ENCODE measurements at places on chromosomes 2 and 18.

GRCh38 chr18:74654638-74655037, 57.0 kb downstream of the ZNF407 start:
- DNase-seq = no peak

GRCh38 chr18:32091325-32091723, 350 bp upstream of the RNF138 start:
- no peak for DNase-seq

DNA sequence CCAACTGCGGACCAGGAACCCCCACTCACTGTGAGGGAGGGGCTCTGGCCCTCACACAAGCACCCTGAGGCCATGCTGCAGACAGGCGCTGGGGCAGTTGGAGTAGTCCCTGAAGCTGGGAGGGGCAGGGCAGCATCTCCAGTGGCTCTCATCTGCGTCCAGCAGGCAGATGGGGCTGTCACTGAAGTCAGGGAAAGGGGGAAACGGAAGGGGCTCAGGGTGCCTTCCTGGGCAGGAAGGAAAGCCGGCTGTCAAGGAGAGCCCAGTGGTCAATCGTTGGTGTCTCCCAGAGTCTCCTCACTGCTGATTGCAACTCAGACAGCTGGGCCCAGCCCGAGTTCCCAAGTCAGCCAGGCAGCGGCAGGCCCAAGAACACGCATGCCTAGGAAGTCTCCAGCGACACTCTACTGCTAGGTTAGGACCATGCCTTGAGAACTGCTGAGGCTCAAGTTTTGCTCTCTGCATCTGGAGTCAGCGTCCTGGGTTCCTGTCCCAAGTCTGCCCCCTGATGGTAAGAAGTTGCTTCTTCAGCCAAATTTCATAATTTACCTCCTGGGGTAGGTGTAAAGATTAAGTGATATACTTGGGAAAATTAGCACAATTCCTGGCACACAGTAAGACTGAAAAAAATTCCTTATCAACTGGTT, 27.4 kb upstream of the NMUR1 start:
- peak; percentile 54 for DNase-seq

- DNase-seq = no peak
These were observed 60.5 kb downstream of the KLHL29 start for GRCh38 chr2:23445450-23445868.
